NCI-H446 (cell line): ENCODE measurements at places on chromosomes 7 and 10.

GRCh38 chr7:146937836-146938235, 821.2 kb downstream of the CNTNAP2 start:
- DNase-seq: no peak

GRCh38 chr10:132408367-132408781, 11.4 kb downstream of the PWWP2B start:
- DNase-seq: no peak

DNA sequence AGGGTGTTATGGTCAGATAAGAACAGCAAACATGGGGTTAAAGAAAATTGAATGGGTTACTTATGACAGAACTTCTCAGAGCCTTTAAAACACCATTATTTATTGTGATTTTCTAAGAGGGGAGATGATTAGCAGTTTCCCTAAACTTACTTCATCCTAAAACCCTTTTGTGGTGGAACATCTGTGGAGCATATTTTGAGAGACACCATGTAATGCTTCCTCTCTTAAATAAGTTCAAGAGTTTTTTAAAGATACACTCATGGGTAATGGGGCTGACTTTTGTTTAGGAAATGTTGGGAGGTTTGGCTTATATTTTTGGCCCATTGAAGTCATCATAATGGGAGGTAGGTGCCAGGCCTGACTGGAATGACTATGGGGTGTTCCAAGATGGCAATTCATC, 8.4 kb upstream of the PDCD4 start:
- no peak for DNase-seq

- peak; percentile 39 for DNase-seq
Measured at GRCh38 chr7:4610768-4611467, 71.2 kb upstream of the FOXK1 start.

DNA sequence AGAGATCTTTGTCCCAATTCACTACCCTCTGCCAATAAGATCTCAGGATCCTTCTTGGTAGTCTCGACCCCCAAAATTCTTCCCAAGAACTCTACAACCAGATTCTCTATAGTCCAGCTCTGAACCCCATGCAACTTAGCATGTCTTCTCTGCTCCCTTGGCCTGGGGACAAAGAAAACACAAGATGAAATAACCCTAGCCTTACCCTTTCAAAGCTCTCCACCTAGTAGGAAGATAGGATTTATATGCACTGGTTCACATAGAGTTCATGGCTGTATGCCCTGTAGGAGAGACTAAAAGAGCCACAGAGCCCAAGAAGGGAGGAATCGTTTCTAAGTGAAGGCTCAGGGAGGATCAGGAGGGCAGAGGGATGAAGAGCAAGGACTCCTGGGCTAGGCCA, 96.1 kb downstream of the PPP1R3C start:
- DNase-seq: no peak

DNA sequence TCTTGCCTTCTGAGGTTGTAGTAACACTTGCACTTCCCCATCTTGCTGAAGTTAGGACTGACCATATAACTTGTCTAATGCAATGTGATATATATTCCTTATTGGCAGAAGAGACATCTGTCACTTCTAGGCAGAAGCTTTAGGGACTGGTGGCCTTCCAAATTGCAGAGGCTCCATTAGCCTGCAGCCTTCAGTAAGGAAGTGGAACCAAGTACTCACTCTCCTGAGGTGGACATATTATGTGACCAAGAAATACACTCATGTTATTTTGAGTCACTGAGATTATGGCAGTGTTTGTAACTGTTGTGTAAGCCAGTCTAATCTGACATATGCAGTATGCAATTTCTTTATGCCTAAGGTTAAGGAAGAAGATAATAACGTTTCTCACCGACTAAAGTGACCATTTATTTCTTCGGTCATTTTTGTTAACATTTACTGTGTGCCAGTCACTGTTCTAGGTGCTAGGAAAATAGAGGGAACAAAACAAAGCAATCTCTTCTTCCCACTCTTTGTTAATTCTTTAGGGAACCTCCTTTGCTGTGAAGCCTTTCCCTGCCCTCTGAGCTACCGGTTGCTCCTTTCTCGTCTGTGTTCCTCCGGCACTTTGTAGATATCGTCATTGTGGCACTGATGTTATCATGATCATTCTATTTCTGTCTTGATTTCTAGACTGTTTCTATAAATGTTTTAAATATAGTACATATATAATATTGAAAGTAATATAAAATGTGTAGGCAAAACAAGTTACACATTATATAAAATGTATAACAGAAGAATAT, 52.9 kb upstream of the HBP1 start:
- DNase-seq: no peak

GRCh38 chr10:101668566-101668965, 26.4 kb downstream of the FBXW4 start:
- DNase-seq: no peak

- DNase-seq: no peak
Measured at GRCh38 chr7:40059057-40059456, 75.4 kb downstream of the MPLKIP start.

GRCh38 chr10:111017098-111017497, 59.7 kb upstream of the ADRA2A start:
- no peak for DNase-seq

DNA sequence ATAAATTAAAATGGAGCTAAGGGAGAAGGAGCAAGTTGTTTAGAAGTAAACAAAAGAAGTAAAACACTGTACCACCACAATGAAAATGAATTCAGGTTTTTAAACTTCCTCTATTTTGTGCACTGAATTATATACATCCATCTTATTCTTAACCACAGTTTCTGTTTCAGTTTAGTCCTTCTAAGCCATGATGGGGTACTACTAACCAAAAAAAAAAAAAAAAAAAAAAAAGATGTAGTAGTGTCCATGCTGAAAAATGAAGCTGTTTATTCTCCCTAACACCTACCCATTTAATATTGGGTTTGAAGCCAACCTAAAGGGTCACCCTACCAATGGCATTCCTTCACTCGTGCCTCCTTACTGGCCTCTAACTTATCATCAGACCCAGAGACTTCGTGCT, 3.4 kb upstream of the BMPR1A start:
- DNase-seq: no peak

GRCh38 chr7:9201928-9202327, 768.5 kb downstream of the NXPH1 start:
- no peak for DNase-seq

DNA sequence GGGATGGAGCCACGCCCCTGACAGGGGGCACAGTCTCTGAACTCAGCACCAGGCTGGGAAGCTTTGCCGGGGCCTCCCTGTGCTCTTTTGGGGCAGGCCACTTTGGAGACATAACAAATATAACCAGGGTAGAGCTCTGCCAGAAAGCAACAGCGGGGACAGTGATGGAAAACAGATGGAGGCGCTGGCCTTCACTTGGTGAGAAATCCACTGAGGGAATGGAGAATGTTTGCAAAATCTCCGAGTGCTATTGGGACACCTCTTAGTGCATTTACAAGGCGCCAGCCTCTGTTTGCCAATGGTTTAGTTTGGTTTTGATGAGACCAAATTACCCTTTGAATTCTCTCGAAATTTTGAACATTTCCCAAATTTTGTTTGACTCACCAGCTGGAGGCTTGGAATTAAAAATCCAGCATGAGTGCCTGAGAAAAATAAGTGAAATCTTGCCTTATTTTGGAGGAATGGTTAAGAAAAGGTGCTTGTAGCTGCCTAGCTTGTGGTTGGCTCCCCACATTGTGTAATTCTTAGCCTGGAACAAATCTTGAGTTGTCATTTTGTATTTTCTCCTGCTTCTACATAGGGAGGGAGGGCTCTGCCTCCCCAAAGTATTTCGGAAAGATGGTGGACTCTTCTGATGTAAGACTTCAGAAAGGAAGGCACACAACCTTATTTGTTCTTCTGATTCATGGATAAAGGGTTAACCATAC, 980.5 kb downstream of the LRMDA start:
- peak; percentile 85 for DNase-seq

DNA sequence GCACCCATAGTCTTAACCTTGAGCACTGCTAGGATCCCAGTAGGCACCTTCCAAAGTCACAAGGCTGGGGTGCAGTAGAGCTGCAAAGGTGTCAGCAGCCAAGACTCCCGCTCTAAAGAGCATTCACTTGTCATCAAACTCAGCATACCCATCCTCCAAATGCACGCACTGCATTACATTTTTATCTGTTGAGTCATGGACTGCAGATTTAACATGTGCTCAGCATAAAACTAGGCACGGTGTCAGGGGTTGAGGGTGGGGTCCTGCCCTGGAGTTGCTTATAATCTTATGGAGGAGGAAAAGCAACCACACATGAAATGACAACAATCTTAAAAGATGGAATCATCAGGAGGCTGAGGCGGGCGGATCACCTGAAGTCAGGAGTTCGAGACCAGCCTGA, 102.6 kb downstream of the PARP12 start:
- DNase-seq: no peak

- no peak for DNase-seq
Measured at GRCh38 chr10:89554433-89554832, 19.0 kb upstream of the SLC16A12 start.

GRCh38 chr10:98242823-98243222, 25.2 kb downstream of the LOXL4 start:
- DNase-seq: no peak
